ENCODE measurements at places on chromosomes 5 and 9.

DNA sequence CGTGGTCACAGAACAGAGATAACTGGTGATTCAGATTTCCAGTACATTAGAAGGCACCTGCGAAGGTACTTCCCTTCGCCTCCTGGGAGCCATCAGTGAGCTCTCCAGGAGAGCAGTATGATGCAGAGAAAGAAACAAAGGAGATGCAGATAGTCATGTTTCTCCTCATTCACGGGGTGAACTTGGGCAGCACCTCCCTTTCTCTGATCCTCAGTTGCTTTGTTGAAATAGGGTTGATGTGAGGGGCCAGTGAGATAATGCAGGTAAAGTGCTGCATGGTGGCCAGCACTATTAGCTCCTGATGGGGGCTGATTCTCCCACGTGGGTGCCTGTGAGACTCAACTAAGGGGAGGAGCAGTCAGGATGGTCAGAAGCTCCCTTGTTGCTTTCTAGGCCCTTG, 46.6 kb upstream of the ZNF169 start:
- DNase-seq = no peak

GRCh38 chr5:142109331-142110045, 909 bp downstream of the NDFIP1 start:
- DNase-seq = no peak

DNA sequence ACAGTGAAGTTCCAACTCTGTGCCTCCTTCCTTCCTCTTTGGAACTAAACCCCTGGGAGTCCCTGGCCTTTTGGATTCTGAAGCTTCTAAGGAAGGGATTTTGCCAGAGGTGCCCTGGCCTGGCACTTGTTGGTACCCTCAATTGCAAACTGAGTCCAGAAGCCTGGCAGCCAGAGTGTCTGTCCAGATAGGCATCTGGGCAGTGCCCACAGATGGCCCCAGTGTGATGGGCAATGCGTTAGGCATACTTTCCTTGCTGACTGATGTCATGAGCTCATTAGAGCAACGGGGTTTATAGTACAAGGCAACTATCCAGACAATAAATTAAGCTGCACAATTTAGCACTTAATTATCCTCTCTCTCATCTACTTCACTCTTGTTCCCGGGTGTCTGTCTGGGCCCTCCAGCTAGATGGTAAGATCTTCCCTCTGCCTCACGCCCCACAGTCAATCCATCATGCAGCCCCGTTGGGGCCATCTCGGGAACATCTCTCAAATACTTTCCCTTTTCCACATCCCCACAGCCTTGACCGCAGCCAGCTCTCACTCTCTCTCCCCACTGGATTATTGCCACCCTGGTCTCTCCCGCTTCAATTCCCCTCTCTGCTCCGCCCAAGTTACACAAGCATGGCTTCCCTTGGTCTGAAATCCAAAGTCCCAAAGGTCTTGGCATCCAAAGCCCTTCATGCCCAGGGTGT, 157.5 kb upstream of the SMIM23 start:
- no peak for DNase-seq

- DNase-seq = peak; percentile 35
These were observed 3.7 kb downstream of the SEMA4D start for GRCh38 chr9:89494199-89494598.

DNA sequence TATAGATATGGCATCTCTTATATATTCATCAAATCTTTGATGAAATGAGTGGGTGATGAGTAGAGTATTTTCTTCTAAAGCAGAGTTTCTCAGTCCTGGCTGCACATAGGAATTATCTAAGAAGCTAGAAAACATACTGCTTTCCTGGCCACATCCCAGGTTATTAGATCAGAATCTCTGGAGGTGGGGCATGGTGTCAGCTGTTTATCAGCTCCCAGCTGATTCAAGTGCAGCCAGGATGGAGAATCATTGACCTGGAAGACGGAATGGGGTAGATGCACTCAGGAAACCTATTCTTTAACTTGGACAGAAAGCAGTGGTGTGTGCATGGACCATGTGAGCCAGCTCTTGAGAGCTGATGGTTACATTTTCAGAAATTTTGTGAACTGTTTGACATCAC, 108.1 kb upstream of the IL6ST start:
- DNase-seq = no peak

Data from glutamatergic neuron (in vitro differentiated cells).